ENCODE measurements at places on chromosomes 3 and 15.

DNA sequence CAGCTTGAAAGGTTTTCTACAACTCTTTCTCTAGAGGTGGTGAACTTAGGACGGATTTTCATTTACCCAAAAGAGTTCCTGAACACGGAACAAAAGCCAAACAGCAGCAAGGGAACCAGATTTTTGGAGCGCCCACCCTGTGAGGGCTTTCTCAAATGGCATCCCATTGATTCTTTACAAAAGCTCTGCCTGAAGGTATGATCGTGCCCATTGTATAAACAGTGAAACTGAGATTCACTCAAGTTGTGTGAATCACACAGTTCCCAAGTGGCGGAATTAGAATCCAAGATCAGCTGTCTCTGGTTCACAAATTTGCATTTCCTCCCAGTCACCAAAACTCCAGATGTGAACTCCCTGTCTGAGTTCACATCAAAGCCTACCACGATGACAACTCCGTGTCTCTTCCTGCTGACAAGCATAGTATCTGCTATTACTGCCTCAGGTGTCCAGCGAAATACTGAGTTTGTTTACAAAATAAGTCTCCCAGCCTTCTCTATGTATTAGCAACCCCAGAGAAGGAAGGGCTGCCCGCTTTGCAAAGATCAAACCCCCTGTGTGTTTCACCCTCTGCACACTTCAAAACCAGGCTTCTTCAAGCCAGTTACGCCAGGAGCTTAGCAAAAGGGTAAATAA lies 235.9 kb upstream of the ST8SIA2 start:
- DNase-seq: no peak

- DNase-seq: no peak
Measured at GRCh38 chr3:123105201-123106189, 38.7 kb downstream of the PDIA5 start.

GRCh38 chr3:192128922-192129321 lies 598.4 kb downstream of the FGF12 start:
- no peak for DNase-seq

- no peak for DNase-seq
Measured at GRCh38 chr3:152375546-152375945, 106.8 kb downstream of the MBNL1 start.

- no peak for DNase-seq
Measured at GRCh38 chr3:195907934-195908693, at the start of gene TNK2. TSS of gene TNK2 (minus strand) at chr3:195908551. CDS start at chr3:195888588, 19,963 bp downstream.
